Fibroblast of lung (primary cell): ENCODE measurements at places on chromosomes 11 and 22.

GRCh38 chr11:1774886-1775285 is 11.2 kb upstream of the CTSD start:
- DNase-seq = no peak

GRCh38 chr11:46122945-46123715 is 1.9 kb upstream of the PHF21A start:
- DNase-seq = peak; percentile 68

DNA sequence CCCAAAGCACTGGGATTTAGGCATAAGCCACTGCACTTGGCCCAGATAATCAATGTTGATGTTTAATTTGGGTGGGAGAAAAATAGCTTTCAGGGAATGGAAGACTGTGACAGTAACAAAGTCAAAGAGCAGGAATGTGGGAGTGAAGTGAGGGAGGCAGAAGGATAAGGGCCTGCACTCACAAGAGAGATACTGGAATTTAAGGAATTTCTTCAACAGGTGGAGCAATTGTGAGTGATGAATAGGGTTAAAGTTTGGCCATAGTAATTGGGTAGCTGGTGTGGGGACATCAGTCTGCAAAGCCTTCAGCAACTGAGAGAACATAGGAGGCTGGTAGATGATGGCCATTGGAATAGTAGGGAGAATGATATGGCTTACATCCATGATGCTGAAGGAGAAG is 8.6 kb upstream of the APBB1 start:
- no peak for DNase-seq

DNA sequence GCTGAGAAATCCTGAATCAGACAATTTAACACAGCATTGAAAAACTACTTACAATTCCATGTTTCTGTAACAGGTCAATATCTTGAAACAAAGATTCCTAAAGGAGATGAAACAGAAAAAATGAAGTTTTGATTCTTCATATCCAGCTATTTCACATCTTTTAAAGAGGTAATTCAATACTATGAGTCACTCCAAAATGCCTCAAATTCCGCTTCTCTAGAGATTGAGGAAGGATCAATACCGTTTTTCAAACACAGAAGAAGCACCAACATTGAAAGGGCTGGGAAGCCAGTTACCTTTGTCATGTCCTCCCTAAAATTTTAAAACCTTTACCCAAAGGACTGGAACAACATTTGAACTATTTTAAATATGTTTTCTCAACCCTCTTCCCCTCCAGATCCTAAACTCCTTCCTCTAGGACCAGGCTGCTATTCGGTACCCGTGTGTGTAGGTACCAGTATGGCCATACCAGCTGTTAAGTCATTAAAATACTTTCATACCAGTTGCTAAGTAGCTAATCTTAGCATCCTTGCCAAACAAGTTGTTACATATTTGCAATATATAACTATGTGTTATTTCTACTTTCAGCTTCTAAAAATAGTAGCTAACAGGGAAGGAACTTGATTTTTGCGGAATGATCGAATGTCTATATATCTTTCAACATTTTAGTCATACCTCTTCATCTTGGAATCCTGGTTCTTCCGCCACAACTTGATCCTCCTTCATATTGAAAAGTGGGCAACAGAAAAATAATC is 2.3 kb downstream of the DMC1 start:
- DNase-seq = no peak

GRCh38 chr11:30889143-30889794 is 303.1 kb upstream of the MPPED2 start:
- DNase-seq = peak; percentile 5

DNA sequence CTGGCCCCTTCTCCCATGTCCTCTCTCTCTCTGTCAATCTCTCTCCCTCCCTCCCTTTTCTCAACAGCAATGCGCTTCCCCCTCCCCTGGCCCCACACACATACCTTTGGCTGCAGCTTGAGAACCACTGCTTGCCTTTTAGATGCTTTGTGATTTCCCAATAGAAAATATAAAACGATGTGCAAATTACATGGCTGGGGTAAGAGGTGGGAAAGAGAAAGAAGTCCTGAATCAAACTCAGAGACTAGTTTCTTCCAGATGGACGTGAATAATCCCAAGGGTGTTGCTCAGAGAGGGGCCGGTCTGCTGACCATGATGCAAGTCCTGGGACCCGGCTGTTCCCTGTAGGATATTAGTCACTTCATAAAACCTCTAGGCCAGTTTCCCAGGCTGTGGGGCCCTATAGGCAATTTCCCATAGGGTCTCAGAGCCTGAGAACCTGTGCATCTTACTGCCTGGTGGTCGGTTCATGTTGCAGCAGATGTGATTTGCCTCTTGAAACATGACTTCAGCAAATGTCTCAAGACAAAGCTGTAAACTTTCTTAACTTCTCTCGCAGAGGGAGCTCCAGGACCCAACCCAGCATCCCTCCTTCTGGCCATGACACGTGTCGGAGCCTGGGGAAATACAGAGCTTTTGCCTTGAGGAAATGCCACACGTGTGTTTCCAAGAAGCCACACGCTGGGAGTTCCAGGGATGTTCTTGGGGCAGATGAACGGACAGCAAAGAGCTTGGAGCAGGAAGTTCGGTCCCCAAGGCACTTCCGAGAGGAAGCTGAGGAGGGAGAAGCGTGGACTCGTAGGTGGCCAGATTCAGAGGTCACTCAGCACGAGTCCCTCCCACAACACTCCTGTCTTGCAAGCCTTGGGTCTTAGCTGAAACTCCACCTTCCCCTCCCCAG is 34.5 kb upstream of the ETS1 start:
- DNase-seq = peak; percentile 78

- DNase-seq = no peak
These were observed 10.7 kb upstream of the SERPING1 start for GRCh38 chr11:57586711-57587245.

- DNase-seq = no peak
These were observed 42.9 kb downstream of the IRAG1 start for GRCh38 chr11:10650630-10651029.

- no peak for DNase-seq
These were observed 350.8 kb downstream of the TBC1D22A start for GRCh38 chr22:47112994-47113852.

DNA sequence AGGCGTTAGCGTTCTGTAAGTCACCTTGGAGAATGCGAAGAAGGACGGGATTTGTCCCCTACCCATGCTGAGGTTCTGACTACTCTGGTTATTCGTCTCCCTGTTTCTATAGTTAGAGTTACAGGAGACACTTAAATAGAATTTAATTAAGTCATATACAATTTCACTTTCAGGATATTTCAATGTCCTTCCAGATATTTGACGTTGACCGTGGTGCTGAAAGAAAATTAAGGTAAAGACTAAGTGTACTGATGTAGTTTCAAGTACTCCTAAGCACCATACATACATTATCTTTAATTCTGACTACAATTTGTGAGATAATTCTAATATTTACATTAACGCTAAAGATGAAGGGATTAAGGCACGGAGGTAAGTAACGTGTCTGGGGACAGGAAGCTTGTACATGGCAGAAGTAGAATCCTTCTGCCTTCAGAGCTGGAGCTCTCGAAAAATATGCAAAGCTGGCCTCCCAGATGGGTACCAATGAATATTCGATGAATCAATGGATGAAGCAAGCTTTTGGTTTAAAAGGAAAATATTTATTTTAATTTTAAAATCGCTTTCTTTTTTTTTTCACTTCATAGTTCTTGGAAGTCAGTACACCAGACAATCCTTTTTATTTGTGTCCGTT is 539 bp upstream of the SLC36A4 start:
- DNase-seq = peak; percentile 55

- no peak for DNase-seq
These were observed 212.4 kb upstream of the SYN3 start for GRCh38 chr22:33270596-33270995.

GRCh38 chr11:96338910-96339705 is 3.9 kb downstream of the MAML2 start:
- peak; percentile 73 for DNase-seq

- DNase-seq = peak; percentile 33
These were observed 6.4 kb downstream of the VPS51 start for GRCh38 chr11:65102142-65103095.

- DNase-seq = no peak
These were observed 1404.2 kb downstream of the BRD1 start for GRCh38 chr22:48423481-48423911.

DNA sequence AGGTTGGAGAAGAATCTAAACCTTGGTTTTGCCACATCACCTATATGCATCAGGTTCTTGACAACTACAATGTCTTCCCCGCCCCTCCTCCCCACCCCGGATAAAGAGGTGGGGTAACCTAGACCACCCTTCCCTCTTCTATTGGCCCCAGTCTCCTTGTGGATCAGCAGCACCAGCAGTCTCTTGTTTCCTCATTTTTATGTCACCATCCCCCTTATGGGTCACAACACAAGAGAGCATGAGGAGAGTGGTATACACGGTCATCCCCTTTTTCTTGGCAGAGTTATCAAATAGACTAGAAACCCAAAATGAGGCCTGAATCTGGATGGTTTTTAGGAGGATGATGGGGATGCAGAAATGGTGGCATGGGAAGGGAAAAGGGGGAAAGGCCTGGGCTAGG is 1.2 kb downstream of the MS4A4E start:
- no peak for DNase-seq

- DNase-seq = peak; percentile 15
These were observed 23.3 kb downstream of the ARL14EP start for GRCh38 chr11:30346068-30346688.

DNA sequence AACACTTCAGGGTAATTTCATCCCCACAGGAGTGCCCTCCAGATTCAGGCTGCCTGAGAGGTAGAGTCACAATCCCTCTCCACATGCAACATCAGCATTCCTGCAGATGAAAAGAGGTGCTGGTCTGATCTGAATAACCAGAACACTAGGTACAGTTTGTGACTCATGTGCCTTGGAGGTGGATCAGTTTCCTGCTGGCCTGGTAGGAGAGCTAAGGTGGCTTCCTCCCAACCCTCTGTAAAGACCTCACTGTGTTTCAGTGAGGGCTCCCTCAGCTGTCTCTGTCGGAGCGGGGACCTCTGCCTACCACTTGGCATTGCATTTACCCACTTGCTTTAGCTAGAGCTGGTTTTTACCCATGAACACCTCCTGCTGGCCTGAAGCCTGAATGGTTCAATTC is 7.6 kb downstream of the OR9G1 start:
- DNase-seq = no peak

DNA sequence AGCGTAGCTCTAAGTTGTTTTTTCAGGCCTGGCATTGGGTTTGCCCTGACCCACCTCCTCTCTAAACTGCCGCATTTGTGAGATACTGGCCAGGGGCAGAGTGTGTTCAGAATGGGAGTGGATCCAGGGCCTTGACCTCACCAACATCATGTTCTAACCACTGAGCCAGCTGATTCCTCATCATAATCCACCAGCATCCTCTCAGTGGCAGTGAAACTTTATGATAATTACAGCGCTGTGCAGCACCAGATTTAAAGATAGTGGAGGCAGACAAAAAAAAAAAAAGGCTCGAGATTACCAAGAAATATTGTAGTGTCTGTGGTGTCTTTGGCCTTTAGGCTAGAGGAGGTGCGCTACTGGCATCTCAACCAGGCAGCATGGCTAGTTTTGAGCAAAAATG is 53.0 kb downstream of the KREMEN1 start:
- DNase-seq = no peak

GRCh38 chr22:23888615-23889401 is 5.4 kb upstream of the MIF start:
- DNase-seq = peak; percentile 42

DNA sequence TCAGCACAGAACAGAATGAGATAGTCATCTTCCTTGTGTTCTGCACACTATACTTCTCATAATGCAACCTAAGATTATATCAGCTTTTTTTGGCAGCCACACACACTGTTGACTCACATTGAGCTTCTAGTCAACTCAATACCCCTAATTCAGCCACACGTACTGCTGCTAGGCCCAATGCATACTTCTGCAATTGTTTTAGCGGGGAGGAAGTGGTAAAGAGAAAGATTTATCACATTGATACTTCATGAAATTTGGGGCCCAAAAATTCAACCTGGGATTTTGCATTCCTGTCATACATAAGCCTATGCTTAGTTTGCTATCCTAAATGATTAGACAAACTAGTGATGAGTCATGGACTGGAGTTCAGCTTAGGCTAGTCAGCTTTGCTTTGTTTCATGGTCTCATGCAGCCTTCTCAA is 8.6 kb upstream of the UPB1 start:
- peak; percentile 53 for DNase-seq

DNA sequence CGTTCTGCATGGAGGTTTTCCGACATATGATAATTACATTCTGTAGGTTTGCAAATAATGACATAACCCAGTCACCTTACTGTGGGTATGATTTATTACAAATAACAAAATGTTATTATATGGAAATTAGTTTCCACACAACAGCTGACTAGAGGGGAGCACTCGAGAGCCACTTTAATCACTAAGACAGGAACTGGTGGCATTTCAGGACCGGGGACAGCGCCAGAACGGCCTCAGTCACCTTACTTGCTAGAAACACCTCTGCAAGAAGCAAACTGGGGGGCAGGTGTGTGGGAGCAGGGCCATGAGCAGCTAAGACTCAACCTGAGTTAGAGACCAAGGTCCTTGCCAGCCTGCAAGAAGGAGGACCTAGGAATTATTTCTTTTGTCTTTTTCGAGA is 199.9 kb downstream of the DSCAML1 start:
- peak; percentile 22 for DNase-seq

- no peak for DNase-seq
These were observed 551.9 kb upstream of the LUZP2 start for GRCh38 chr11:23944923-23945322.
